ENCODE measurements at places on chromosomes 16 and 17. TPM values are rescaled to one million over a fixed set of nuclear protein-coding genes. Genes with fewer than 3 reads are reported as not detected.

- peak; percentile 71 for DNase-seq
Measured at GRCh38 chr16:70430667-70431536, 8.0 kb downstream of the ST3GAL2 start.

DNA sequence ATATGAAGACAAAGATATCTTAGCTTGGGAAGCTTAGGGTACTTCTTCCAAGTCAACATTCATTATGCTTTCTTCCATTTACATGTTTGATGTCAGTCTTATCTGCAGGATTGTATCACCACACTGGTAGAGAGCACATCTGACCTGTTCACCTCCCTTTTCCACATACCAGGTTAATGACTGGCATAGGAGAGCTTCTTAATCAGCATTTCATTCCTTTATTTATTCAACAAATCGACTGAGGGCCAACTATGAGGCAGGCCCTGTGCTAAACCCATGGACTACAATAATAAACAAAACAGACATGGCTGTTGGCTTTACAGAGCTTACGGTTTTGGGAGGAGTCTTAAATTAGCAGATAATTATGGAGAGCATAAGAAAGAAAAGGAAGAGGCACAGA lies 378.1 kb upstream of the CDH11 start:
- no peak for DNase-seq

- no peak for DNase-seq
Measured at GRCh38 chr17:48547808-48548522, 3.1 kb upstream of the HOXB2 start.

- DNase-seq = no peak
Measured at GRCh38 chr16:74249254-74249653, 47.4 kb upstream of the PSMD7 start.

DNA sequence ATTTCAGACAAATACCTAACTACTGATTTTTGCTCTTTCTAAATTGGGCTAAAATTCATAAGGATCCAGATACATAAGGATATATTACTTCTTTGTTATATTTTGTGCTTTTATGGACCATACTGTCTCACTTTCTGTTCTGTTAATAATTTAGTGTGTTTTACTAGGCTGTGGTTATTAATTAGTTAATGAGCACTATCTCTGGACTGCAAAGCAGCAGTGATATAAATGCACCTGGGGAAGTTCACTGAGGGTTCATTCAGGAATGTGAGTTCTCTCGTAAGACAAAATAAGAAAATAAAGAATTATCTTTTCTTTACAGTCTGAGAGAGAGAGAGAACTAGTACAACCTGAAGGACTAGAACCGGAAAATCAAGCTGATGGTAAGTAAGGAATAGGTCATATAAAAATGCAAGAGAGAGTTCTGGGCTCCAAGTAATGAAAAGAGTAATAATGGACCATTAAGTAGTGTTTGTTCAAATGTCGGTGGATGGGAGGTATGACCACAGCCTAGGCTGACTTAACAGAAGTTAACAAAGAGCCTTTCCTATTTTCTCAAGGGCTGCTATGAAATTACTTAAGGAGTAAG lies 55.6 kb downstream of the IKZF3 start:
- DNase-seq = no peak

DNA sequence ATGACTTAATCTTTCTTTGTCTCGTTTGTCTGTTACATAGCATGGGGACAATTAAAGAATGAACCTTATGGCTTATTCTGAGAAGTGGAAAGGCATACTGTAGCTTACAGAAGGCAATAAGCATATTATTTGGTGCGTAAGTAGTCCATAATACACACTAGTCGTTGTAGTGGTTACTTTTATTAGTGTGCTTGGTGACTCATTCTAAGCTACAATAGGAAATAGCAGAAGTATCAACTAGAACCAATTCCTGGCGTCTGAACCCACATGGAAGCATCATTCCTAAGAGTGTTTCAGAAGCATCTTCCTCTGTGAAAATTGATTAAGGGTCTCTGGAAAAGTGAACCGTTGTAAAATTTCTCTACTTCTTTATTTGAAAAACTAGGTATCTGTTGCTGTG lies 777.8 kb upstream of the EEF2KMT start:
- no peak for DNase-seq

DNA sequence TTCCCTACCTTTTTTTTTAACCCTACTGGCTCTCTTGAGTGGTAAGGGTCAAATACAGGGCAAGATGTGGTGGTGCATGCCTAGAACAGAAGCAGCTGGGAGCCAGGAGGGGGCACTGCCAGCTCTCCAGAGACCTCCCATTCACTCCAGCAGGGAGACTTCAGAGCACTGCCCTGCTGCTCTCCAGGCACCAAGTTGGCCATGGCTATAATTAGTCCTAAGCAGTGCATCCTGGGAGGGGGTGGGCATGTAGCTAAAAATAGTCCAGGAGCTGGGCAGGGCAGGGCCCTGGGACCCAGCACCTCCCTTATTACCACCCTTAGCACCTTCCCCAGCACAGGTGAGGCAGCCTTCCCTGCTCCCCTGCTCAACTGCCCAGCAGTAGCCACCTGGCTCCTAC lies 3.5 kb downstream of the CORO6 start:
- DNase-seq = no peak

DNA sequence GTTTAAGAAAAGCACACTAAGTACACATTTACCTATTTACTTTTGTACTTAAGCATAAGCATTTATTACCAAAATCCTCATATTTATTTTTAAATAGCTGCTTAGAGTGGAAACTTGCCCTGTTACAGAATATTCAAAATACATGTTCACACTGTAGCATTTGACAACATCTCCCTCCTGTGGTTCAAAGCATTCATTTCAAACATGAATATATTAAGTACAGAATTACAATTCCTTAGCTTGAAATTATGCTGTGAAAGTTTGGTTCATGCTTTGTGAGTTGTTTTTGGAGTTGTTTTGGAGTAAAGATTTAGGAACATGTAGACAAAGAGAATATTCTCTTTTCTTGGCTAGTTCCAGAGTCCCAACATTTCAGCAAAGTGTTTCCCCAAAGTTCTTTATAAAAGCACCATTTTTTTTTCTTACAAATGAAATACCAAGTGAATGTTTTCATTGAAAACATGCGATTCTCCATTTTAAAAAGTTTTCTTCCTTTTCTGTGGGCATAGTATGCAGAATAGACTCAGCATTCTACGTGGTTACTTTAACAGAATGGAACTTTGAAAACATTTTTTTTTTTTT lies 33.2 kb downstream of the TUBD1 start:
- no peak for DNase-seq

DNA sequence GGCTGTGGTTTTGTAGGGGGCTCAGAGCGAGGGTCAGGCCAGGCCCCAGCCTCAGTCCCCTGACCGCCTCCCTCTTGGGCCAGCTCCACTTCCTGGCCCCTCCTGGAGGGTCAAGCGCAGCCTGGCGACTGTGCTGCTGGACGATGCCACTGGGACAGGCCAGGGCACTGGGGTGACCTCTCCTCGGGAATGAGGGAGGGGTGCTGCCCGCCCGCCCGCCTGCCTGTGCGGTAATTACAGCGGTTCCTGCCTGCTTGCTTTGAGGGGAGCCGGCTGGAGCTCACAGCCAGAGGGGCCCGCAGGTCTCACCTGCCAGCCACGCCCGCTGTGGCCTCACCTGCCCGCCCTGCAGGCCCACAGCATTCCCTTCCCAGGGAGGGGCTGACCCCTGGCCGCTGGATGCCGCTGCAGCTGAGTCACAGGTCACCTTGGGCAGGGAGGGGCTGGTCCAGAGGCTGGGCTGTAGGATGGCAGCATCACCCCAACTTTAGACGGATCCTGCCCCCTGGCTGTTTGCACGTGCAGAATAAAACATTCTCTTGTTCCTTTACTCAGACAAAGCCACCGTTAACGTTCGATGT lies 76.7 kb upstream of the CBX4 start:
- no peak for DNase-seq

DNA sequence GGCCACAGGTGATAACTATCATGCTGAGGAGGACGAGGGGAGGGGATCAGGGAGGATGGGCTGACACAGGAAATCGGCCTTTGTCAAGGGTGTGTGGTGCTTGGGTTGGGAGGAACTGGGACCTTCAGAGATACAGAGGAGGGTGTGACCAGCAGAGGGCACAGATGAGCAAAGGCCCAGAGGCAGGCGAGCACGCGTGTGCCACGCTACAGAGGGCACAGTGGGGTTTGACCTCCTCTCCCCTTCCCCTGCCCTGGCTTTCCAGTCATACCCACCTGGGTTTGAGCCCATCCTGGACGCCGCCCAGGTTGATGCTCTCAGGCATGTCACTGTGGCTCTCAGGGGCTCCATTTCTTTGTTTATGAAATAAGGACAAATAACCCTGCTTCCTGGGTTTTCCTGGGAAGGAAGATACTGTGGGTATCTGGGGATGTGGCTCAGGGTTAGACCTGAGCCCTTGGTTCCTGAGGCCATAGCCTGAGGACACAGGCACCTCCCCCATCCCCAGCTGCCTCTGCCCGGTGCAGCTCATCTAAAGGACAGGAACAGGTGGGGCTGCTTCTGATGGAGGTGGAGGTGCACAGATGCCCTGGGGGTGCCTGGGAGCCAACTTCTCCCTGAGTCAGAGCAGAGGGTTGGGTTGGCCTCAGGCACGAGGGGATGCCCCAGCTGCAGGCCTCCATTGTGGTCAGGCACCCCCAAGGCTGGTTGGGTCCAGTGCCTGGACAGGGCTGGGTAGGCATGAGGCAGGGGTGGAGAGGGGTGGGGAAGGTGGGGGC lies 51.8 kb downstream of the BEAN1 start:
- DNase-seq = peak; percentile 83

- no peak for DNase-seq
Measured at GRCh38 chr17:29369831-29370735, 20.1 kb upstream of the TAOK1 start.

- DNase-seq = no peak
Measured at GRCh38 chr16:71507061-71507460, 17.9 kb upstream of the ZNF19 start.

DNA sequence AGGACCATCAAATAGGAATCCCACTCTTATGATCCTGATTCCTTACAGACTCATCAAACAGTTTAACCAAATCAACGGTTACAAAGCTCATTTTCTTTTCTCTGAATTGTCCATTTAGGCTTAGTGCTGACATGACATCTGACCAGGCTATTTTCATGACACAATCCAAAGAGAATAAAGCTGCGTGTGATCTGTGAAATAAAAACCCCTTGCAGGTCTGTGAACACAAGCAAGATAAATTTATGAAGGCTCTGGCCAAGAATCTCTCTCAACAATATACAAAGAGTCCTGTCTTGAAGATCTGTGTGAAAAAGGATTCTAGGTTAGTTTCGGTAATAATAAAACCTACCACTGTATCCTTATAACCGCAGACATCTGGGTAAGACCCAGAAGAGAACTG lies 22.0 kb downstream of the COG1 start:
- no peak for DNase-seq

- DNase-seq = no peak
Measured at GRCh38 chr16:27841061-27841801, 222.3 kb downstream of the GSG1L start.

GRCh38 chr17:79136596-79136995 lies 62.0 kb downstream of the ENGASE start:
- no peak for DNase-seq

GRCh38 chr17:77273397-77274085 lies 132.8 kb downstream of the SEC14L1 start:
- DNase-seq = no peak

DNA sequence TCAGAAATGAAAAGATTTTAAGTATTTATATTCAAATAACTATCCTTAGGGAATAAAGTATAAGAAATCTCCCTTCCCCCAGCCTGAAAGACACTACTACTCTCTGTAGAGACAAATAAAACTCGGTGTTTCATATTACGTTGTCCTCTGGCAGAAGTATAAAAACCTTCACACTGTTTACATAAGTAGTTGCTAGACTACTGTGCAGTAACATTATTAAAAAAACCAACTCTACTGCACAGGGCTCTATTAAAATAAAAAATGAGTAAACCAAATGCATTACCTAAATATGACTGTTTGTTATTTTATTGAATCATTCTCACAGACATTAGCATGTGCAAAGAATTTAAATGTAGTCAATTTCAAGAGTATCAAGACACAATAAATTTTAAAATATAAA lies 67.4 kb downstream of the MED13 start:
- no peak for DNase-seq

DNA sequence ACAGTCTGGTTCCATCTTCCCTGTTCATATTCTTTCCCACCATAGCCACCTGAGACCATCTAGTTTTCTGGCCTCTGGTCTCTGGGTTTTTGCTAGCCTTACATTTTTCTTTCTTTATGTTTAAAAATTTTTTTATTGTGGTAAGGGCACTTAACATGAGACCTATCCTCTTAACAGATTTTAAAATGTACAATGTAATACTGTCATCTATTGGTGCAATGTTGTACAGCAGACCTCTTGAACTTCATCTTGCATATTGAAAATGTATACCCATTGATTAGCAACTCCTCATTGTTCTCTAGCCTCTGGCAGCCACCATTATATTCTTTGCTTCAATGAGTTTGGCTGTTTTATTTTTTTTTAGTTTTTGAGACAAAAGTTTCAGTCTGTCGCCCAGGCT lies 39.2 kb downstream of the ITGAM start:
- no peak for DNase-seq

DNA sequence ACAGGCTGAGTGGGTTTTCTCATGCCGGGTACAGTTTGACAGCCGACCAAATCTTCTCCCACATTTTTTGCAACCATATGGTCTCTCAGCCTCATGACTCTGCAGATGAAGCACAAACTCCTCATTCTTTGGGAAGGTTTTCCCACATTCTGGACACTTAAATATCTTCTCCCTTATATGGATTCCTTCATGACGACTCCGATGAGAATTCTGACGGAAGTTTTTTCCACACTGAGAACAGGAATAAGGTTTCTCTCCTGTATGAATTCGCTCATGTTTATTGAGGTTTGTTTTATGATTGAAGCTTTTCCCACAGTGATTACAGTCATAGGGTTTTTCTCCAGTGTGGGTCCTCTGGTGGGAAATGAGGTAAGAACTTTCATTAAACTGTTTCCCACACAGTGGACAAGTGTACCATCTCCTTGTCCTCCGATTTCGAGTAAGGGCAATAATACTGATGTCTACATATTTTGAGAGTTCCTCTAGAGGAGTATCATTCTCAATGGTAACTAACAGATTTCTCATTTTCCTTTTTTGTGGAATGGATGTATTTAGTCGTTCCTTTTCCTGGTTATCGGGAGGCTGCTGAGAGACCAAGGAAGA lies 10.9 kb downstream of the ZNF200 start:
- DNase-seq = no peak

GRCh38 chr16:24688359-24688758 lies 41.1 kb upstream of the TNRC6A start:
- no peak for DNase-seq

GRCh38 chr16:78461496-78462287 lies 362.2 kb downstream of the WWOX start:
- no peak for DNase-seq

Gene ESRP2
- not detected for total RNA-seq

Gene KAT8
- total RNA-seq = 39.5 TPM

Gene RUSF1
- total RNA-seq = 48.5 TPM

Gene CES1
- total RNA-seq = not detected

Gene CRAMP1
- total RNA-seq = 33.3 TPM

Gene MYO15A
- total RNA-seq = 2.0 TPM

Gene IGSF6
- total RNA-seq = not detected

Gene SOST
- total RNA-seq = not detected

Gene TBC1D3
- 3.9 TPM for total RNA-seq

Gene SPNS3
- 1.9 TPM for total RNA-seq

Gene MEOX1
- total RNA-seq = not detected

Gene CCDC40
- total RNA-seq = not detected

Gene ARHGDIG
- not detected for total RNA-seq

Gene ST6GALNAC1
- not detected for total RNA-seq

Gene DHRS7C
- total RNA-seq = not detected

Gene TMEM88
- total RNA-seq = 2.4 TPM

Gene RNF43
- 1.3 TPM for total RNA-seq

Gene AOC3
- 1.8 TPM for total RNA-seq
